AG10803 (cell line): ENCODE measurements at places on chromosomes 12 and 14.

GRCh38 chr14:99938896-99939295, 126.3 kb upstream of the EVL start:
- no peak for DNase-seq

DNA sequence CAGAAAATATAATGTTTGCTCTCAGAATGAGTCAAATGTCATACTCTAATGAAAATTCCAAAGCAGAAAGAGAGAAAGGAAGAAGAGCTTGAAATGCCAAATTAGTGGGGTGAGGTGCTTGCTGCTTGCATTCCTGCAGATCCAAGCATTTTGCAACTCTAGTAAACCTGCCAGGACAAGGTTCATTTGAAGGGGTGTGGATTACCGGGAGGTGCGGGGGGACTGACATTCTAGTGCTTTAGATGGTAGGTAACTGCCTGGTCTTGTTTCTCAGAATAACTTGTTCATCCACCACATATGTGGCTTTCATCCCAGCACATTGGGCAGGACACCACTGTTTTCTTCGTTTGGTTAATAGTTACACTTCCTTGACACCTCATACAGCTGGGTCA, 144.4 kb downstream of the AKAP6 start:
- DNase-seq: peak; percentile 95

GRCh38 chr12:106416273-106416672, 58.7 kb downstream of the POLR3B start:
- DNase-seq: peak; percentile 24

DNA sequence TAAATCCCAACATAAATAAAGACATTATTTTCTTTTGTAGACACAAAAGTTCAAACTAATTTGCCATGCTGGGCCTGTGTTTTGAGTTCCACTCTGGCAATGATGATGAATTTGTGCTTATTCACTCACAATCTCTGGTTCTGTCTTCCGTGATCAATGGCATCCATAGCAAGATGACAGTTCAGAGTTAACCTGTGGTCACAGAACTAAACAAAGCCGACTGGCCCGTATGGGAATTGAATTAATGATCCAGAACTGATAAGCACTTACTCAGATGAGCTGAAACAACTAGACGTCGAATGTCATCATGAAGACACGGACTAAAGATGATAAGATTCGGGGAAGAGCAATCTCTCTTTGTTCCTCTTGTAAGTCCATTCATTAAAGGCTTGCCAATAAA, 81.6 kb downstream of the CAPZA3 start:
- no peak for DNase-seq

DNA sequence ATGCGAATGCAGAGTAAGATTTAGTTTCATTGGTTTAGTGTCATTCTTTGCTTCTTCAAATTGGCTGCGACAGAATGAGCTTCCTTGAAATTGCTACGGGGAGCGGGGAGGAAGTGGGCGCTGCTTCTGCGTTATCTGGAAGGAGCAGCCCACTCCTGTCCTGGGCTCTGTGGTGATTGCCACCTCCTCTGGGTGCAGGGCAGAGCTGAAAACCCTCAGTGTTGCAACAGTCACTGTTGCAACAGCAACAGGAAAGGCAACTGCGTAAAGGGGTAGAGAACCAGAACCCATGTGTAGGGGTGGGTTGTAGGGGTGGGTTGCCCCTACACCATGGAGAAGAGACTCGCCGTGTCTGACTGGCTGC, 57.7 kb downstream of the MAX start:
- DNase-seq: no peak

DNA sequence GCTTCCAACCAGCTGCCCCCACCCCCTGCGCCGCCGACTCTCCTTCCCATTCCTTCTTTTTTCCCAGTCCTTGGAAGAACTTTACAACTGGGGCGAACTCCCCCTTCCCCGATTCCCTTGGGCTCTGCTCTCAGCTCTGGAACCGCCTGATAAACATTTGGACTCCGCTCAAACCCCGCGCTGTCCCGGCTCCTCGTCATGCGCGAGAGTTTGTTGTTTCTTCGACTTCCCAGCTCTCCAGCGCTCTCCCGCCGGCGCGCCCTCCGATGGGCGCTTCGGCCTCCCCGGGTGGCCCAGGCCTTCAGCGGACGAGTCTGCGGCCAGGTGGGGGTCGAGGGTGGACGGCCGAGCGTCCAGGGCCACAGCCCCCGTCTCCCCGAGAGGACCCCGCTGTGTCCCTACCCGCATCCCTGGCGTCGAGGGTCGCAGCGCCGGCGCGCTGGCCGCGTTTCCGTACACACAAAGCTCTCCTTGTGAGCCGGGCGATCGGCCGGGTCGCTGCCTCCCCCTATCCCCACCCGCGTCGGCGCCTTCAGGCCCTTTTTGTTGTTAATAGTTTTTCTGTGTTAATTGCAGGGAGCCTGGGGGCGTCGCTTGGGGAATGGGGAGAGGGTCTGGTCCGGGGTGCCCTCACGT, 847 bp downstream of the MMP14 start:
- peak; percentile 63 for DNase-seq

GRCh38 chr12:30213166-30213565, 429.4 kb upstream of the TMTC1 start:
- no peak for DNase-seq

GRCh38 chr12:84355561-84355960, 557.0 kb downstream of the SLC6A15 start:
- DNase-seq: no peak

DNA sequence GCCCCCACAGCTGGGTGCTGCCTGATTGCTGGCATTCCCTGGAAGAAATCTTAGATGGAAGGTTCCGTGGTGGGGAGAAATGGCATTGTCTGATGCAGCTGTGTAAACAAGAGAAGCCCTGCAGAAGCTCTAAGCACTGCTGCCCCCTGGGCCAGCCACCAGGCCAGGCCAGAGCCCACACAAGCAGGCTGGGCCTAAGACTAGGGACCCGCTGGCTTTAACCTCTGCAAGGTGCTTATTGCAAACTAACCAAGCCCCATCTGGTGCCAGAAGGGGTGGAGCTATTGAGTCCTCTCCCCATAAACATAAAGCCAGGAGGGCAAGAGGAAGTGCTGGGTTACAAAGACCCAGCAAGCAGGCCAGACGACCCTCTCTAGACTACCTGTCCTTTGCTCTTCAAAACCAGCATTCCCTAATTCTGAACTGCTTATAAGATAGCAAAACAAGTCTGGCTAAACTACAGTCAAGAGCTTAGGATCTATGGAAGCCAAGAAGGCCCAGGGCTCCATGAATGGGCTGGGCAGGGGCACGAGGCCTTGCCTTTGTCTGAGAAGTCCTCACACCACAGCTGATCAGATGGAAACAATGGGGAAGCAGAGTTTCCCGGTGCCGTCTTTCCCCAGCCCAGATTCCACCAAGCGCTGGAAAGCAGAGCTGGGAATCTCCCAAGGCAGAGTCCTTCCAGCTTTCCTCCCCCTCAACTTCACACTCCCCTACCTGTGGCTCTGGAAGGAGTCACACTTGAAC, 28.8 kb downstream of the P2RX4 start:
- DNase-seq: no peak

DNA sequence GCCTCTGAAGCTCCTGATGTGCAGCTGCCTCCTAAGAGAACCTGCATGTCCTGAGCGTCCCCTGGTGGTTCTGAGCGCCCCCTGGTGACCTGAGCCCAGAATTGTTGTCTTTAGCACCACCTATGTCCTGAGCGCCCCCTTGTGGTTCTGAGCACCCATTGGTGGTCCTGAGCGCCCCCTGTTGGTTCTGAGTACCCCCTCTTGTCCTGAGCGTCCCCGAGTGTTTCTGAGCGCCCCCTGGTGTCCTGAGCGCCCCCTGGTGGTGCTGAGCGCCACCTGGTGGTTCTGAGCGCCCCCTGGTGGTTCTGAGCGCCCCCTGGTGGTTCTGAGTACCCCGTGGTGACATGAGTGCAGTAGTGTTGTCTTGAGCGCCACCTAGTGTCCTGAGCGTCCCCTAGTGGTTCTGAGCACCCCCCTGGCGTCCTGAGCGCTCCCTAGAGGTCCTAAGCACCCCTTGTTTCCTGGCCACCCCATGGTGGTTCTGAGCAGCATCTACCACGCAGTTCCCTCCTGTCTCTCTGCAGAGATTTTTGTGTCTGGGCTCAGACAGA, 782.5 kb downstream of the TMEM121 start:
- no peak for DNase-seq

DNA sequence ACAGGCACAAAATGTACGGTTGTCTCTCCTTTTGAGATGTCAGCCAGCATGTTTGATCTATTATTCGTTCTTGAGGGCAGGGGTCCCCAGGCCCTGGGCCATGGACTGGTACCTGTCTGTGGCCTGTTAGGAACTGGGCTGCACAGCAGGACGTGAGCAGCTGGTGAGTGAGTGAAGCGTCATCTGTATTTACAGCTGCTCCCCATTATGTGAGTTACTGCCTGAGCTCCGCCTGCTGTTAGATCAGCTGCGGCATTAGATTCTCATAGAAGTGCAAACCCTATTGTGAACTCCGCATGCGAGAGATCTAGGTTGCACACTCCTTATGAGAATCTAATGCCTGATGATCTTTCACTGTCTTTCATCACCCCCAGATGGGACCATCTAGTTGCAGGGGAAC, 41.4 kb upstream of the SCN8A start:
- peak; percentile 45 for DNase-seq

DNA sequence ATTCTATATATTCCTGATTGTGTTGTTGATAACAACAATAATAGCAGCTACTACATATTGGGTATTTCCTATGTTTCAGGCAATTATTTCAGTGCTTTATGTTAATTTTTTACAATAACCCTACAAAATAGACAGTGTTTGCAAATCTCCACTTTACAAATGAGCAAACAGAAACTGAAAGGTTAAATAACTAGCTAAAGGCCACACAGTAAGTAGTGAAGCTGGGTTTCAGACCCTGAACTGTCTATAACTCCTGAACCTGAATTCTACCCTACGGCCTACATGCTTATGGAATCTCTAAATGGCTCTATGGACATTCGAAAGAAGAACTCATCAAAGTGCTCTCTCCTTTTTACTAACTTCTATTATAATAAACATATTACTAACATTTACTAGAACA, 19.7 kb upstream of the NUDT4 start:
- DNase-seq: no peak

DNA sequence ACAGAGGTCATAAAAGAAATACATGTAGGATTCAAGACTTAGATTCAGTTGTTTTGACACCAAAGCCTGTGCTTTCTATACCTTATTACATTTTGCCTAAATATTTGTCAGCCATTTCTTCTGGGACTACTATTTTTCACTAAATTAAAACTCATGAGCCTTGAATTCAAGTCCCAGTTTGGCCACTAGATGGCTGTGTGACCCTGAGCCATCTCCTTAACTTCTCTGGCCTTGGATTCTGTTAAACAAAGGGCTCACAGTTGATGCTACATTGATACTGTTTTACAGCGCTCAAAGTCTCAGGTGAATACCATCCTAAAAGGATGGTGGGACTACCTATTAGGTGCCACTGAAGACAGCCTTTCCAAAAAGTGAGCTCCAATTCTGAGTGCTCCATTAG, 39.6 kb upstream of the CCDC198 start:
- DNase-seq: peak; percentile 4

DNA sequence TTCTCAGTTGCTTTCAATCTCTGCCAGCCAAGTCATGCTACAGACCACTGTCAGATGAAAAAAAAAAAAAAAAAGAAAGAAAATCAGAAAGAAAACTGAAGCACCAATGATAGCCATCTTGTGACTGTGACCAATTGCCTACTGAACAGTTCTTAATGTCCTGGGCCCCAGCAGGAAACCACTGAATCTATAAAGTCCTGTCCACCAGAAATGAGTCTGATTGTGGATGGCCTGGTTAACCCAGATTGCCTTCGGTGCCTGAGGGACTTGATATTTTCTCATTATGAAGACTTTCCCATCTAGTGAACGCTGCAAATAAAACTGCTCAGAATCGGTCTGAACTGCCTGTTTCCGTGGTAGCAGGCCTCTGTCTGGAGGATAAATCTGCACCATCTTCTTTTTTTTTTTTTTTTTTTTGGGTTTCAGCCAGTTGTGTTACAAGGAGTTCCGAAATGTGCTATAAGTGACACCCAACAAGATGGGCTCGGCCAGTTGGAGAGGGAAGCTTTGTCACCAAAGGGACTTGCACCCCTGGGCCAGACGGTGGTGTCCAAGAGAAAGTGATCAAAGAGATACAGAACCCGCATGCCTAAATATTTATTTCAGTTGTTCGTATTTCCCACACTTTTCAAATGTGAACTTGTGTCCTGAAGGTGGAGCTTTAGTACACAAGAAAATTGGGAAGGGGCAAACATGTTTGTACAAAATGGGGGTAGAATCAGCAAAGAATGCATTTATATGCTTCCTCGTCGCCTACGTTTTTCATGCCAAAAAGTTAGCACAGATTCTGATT, 3.0 kb upstream of the PLXNC1 start:
- DNase-seq: peak; percentile 52

GRCh38 chr14:96086574-96087077, 47.5 kb downstream of the C14orf132 start:
- DNase-seq: peak; percentile 38

DNA sequence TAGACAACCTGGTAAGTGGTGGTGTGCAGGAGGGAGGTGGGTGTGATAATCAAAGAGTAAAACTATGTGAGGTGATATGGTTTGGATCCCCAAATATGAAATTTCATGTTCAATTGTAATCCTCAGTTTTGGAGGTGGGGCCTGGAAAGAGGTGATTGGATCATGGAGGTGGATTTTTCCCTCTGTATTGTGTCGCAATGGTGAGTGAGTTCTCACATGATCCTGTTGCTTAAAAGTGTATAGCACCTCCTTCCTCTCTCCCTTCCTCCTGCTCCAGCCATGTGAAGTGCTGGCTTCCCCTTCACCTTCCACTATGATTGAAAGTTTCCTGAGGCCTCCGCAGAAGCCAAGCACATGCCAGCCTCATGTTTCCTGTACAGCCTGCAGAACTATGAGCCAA, 270.2 kb upstream of the FOXG1 start:
- DNase-seq: no peak

DNA sequence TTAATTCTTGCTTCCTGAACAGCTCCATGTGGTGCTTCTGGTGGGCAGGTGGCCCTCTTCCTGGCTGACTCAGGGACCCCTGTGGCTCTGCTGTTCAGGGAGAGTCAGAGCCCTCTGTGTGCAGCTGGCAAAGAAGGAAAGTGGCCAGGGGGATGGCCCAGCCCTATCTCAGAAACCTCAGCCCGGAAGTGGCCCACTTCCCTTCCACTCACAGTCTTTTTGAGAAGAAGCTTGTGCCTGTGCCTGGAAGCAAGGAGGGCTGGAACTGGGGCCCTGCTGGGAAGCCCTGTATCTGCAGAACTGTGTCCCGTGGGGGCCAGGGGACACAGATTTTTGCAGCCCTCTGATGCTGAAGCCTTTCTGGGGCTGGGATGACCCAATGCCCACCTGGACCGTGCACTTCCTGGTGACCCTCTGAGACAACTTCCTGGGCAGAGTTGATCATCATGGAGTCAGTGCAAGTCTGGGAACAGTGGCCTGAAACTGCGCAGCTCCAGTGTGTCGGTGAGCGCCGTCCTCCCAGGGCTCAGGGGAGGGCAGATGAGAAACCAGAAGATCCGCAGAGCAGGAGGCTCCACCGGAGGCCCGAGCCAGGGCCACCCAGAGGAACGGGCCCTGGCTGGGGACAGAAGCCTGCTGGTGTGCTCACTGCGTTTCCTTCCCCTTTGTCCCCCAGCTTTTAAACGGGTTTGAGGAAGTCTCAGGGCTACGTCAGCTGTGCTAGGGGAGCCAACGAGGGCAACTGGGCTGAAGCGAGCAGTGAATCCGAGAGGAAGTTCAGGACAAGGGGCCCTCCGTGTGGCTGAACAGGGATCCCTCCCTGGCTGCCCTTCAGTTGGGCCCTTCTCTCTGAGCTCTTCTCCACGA, 217.4 kb upstream of the RTL1 start:
- no peak for DNase-seq

- peak; percentile 37 for DNase-seq
These were observed 11.3 kb downstream of the CFAP54 start for GRCh38 chr12:96500693-96501092.

GRCh38 chr12:54009171-54010052, 627 bp downstream of the HOXC8 start:
- DNase-seq: no peak
